ENCODE measurements at places on chromosomes 5 and 9.

GRCh38 chr5:158852622-158853021 is 247.1 kb downstream of the EBF1 start:
- H3K4me1 ChIP-seq = peaks cover 16% of the 10 kb centered on the region
- H3K27me3 ChIP-seq = peaks cover 3% of the 10 kb centered on the region
- no peak overlapping the region for H3K4me3 ChIP-seq
- H3K36me3 ChIP-seq = no peaks in the 10 kb centered on the region
- no peak for DNase-seq

- peak overlapping the region; percentile 95 for H3K27ac ChIP-seq
- H3K4me1 ChIP-seq = peaks cover 37% of the 10 kb centered on the region
These were observed 3.0 kb downstream of the FAM78A start for GRCh38 chr9:131273146-131273855.

DNA sequence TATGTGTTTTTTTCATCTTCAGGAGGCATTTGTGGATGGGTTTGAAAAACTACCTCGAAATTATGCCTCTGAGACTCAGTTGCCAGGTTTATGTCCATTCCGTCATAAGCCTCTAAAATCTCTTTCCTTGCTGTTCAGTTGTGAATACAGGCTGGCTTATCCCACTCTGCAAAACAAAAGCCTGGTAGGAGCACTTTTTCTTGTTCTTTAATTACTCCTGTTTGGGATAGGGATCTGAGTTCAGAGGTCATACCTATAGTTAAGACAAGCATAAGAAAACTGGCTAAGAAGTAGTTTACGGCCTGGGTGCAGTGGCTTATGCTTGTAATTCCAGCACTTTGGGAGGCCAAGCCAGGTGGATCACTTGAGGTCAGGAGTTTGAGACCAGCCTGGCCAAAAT is 24.4 kb downstream of the ZNF131 start:
- DNase-seq = no peak
- no peak overlapping the region for H3K27ac ChIP-seq
- peaks cover 55% of the 10 kb centered on the region for H3K36me3 ChIP-seq
- H3K4me3 ChIP-seq = no peak overlapping the region
- peaks cover 16% of the 10 kb centered on the region for H3K4me1 ChIP-seq

DNA sequence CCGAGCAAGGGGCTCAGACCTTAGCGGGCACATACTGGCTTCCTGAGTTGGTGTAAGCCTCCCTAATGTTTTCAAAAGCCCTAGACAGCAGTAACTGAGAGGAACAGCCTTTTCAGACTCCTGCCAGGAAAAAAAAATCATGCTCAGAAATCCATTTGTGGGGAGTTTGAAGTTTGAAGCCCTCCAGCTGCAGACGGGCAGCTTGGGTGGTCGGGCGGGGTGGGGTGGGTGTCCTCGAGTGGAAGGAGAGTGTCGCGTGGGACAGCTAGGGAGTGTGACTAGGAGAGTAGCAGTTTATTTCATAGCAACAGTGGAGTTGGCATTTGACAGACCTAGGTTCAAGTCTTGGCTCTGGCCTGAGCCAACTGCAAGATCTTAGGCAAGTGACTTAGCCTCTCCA is 90.7 kb upstream of the PITX1 start:
- H3K4me1 ChIP-seq = no peaks in the 10 kb centered on the region
- H3K36me3 ChIP-seq = no peaks in the 10 kb centered on the region
- no peak overlapping the region for H3K27ac ChIP-seq
- no peak overlapping the region for H3K4me3 ChIP-seq
- no peak for DNase-seq
- peaks cover 7% of the 10 kb centered on the region for H3K27me3 ChIP-seq

- H3K27ac ChIP-seq = peak overlapping the region; percentile 52
- peak overlapping the region; percentile 40 for H3K4me3 ChIP-seq
- DNase-seq = peak; percentile 47
- peaks cover 11% of the 10 kb centered on the region for H3K27me3 ChIP-seq
- H3K4me1 ChIP-seq = no peaks in the 10 kb centered on the region
These were observed 6.1 kb upstream of the PRR16 start for GRCh38 chr5:120457839-120458507.

DNA sequence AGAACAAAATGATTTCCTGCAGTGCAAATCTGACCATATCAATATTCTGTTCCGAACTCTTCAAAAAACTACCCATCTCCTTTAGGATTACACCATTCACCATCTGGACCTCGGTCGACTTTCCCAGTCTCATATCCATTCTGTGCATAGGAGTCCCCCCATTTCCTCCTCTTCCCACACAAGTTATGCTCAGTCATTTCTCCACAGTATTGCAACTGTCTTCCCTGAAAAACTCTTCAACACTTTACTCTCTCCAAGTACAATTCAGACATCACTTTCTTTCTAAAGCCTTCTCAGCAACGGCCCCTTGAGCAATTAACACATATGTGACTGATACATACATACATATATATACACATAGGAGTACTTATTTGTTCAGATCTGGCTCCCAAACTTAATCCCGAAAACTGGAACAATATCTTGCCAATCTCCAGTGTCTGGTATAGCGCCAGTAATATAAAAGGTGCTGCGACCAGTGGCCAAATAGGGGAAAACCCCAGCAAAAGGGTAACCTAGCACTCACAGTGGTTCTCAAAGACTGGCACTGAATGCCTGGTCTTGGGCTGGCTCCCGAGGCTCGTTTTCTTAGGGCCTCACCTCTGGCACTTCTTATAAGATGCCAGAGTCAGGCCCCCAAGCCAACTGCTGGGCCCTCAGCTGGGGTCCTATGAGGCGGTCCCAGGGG is 629 bp downstream of the ZBTB26 start:
- no peak overlapping the region for H3K4me3 ChIP-seq
- peaks cover 17% of the 10 kb centered on the region for H3K4me1 ChIP-seq
- no peak for DNase-seq

DNA sequence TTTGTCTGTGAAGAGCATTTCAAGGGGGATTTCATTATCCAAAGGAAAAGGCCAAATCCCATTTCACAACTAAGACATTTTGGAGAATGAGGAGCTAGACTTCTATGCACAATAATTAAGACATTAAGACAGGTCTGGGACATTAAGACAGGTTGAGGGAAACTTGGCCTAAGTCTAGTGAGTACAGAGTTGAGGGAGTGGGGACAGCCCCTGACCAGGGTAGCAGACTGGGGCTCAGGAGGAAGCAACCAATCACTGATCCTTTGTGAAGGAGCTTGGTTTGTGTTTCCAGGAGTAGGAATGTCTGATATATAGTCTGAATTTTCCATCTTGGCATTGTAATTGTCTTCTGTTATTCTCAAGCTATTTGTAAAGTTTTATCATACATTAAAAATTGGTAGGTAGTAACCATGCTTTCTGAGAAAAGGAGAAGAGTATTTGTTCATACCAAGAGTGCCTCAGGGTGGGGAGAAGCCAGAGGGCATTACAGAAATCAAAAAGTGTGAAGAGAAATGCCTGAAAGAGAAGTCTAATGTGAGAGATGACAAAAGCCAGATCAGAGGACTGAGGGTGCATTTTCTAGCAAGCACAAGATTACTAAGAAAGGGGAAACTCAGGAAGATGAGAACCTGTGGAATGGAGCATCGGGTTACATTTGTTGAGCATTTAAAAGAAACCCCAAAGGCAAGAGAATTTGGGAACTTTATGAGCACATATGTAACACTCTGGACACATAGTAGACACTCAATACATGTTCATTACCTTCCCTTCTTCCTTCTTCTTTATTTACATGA is 189.3 kb upstream of the PIK3R1 start:
- H3K27me3 ChIP-seq = no peaks in the 10 kb centered on the region
- no peak overlapping the region for H3K27ac ChIP-seq
- H3K36me3 ChIP-seq = no peaks in the 10 kb centered on the region
- no peak for DNase-seq

GRCh38 chr9:137813651-137814415 is 63.7 kb upstream of the CACNA1B start:
- H3K4me3 ChIP-seq = no peak overlapping the region
- no peaks in the 10 kb centered on the region for H3K27me3 ChIP-seq
- H3K36me3 ChIP-seq = peaks cover 43% of the 10 kb centered on the region

- H3K4me3 ChIP-seq = no peak overlapping the region
- no peaks in the 10 kb centered on the region for H3K36me3 ChIP-seq
- no peaks in the 10 kb centered on the region for H3K27me3 ChIP-seq
- no peak overlapping the region for H3K27ac ChIP-seq
- no peak for DNase-seq
- no peaks in the 10 kb centered on the region for H3K4me1 ChIP-seq
These were observed 8.9 kb upstream of the SPATA31E1 start for GRCh38 chr9:87873607-87874303.

DNA sequence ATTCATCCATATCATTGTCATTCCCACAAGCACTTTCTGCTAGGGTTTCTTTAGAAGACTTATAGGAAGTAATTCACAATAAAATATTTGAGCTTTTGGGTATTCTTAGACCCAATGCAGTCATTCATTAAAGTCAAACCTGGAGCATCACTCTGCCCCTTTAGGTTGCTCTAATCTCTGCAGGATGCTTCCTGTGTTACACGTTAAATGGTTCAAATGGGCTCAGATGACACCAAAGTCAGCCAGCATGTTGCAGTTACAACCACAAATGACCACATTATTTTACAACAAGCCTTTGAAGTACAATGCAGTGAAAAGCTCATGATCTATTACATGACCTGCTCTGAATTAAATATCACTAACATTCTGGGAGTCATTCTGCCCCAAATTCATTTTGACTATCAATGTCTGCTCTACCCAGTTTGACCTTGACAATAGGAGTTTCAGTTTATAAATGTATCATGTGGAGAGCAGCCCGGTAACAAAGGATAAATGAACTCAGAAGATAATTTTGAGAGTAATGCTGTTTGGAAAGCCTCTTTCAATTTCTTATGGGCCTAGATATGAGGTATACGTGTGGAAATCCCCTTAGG is 668.6 kb upstream of the DMAC1 start:
- no peak overlapping the region for H3K27ac ChIP-seq
- no peaks in the 10 kb centered on the region for H3K36me3 ChIP-seq
- H3K4me3 ChIP-seq = no peak overlapping the region
- H3K4me1 ChIP-seq = no peaks in the 10 kb centered on the region
- H3K27me3 ChIP-seq = no peaks in the 10 kb centered on the region

- H3K36me3 ChIP-seq = no peaks in the 10 kb centered on the region
- peaks cover 13% of the 10 kb centered on the region for H3K27me3 ChIP-seq
- DNase-seq = peak; percentile 45
- H3K4me3 ChIP-seq = no peak overlapping the region
These were observed 43.4 kb upstream of the N4BP3 start for GRCh38 chr5:178069909-178070308.

DNA sequence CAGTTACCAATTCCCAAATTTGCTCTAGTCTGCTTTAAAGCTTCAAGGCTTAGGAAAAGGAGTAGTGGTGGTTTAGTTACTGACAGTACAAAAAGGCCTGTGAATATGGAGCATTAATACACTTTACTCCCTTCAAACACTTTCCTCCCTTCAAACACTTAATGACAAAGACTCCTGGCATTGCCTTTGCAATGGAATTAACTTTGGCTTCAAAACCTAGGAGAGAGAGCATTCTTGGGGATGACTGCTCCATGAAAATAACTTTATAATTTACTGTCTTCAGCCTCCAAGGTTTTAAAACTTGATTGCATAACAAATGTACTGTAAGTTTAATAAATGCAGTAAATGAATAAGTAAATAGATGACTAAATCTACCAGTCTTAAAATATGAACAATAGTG is 185.6 kb downstream of the TRPM3 start:
- H3K27ac ChIP-seq = no peak overlapping the region
- no peaks in the 10 kb centered on the region for H3K4me1 ChIP-seq
- DNase-seq = no peak
- H3K27me3 ChIP-seq = no peaks in the 10 kb centered on the region

- no peak overlapping the region for H3K4me3 ChIP-seq
- peaks cover 33% of the 10 kb centered on the region for H3K4me1 ChIP-seq
- H3K36me3 ChIP-seq = peaks cover 23% of the 10 kb centered on the region
- peaks cover 29% of the 10 kb centered on the region for H3K27me3 ChIP-seq
These were observed 148.7 kb upstream of the ERCC6L2 start for GRCh38 chr9:95726756-95727155.

DNA sequence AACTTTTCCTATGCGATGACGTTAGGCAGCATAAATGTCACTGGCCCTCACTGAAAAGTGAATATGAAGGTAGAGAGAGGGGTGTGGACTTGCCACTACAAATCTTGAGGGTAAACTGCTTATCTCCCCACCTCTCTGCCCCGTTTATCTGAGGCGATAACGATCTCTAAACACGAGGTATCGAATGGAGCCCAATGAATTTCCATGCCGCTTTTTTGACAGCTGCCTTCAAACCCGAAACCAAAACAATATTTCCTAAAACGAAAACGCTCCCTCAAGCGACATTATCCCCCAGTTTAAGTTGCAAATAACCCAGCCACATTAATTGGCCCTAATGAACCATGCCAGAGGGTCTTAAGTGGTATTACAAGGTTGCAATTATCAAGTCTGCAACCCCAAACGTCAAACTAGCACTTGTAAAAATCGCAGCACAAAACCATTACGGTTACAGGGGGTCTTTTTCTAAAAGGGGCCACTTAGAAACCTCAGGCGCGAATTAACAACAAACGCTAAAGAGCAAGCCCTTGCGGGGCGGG is 1.4 kb downstream of the NR3C1 start:
- DNase-seq = peak; percentile 44
- peaks cover 65% of the 10 kb centered on the region for H3K4me1 ChIP-seq
- peak overlapping the region; percentile 81 for H3K4me3 ChIP-seq

DNA sequence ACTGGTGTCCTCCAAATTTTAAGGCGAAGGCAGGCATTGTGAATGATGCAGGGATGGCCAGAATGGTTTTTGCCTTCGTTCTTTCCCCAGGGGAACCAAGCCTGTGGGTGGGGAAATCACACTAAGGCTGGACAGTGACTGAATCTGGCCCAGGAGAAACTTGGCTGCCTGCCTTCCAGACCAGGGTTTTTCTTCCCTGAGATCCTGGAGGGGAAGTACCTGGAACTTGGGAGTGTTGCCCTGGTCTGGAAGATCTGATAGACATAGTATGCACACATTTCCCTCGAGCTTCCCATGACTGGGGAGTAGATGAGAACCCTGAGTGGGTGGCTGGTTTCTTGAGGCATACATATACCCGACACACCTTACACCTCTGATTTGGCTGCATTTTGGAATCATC is 664 bp upstream of the IL11RA start:
- peaks cover 43% of the 10 kb centered on the region for H3K36me3 ChIP-seq
- H3K4me1 ChIP-seq = peaks cover 54% of the 10 kb centered on the region
- no peak overlapping the region for H3K4me3 ChIP-seq
- H3K27ac ChIP-seq = no peak overlapping the region

- no peaks in the 10 kb centered on the region for H3K36me3 ChIP-seq
- no peak overlapping the region for H3K4me3 ChIP-seq
- no peaks in the 10 kb centered on the region for H3K4me1 ChIP-seq
- peaks cover 2% of the 10 kb centered on the region for H3K27me3 ChIP-seq
- no peak for DNase-seq
These were observed 137.1 kb downstream of the CAAP1 start for GRCh38 chr9:26755476-26755875.

DNA sequence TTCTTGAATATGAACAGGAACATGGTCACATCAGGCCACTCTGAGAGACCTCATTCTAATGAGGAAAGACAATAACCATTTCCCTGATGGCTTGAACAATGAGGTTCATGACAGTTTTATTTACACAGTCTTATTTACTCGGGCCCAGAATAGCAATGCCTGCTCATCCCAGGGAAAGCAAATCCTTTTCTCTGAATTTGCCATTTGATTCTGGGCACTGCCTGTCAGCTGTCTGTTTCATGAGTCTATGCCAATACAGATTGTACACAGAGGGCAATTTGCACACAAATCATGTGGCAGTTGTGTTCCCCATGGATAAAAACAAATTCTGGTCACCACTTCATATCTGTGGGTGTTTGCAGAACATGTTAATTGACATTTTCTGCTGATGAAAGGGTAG is 492.5 kb downstream of the ACTL7B start:
- DNase-seq = no peak
- H3K27me3 ChIP-seq = no peaks in the 10 kb centered on the region
- no peaks in the 10 kb centered on the region for H3K4me1 ChIP-seq
- no peak overlapping the region for H3K27ac ChIP-seq
- no peak overlapping the region for H3K4me3 ChIP-seq
